HepG2 (cell line): ENCODE measurements at places on chromosomes 2 and 18.

DNA sequence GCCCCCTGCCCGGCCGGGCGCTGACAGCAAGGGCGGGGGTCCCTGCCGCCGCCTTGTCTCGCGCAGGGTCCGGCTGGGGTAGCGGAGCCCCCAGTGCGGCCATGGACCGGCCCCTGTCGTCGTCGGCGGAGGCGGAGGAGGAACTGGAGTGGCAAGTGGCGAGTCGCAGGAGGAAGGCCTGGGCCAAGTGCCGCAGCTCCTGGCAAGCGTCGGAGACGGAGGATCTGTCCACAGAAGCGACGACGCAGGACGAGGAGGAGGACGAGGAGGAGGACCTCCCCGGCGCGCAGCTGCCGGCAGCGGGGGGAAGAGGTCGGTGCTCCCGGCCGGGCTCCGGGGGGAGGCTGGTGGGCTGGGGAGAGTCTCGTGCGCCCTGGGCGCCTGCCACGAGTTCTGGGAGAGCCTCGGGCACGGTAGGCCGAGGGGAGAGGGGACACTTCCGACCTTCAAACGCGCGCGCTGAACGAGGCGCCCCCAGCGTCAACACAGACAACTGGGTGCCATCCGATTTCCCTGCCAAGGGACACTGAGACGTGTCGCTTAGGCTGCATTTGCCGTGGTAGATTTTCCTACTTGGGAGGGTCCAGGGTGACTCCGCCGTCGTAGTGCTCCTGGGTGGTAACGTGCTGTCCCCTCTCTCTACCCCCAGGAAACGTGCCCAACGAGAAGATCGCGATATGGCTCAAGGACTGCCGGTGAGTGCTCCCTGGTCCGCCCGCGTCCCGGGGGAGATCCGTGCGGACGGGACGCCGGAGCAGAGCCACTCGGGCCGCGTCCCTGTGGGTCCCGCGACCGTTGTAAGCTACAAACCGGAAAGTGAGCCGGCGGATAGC lies 652 bp downstream of the ITPRID2 start:
- peak; percentile 72 for DNase-seq

DNA sequence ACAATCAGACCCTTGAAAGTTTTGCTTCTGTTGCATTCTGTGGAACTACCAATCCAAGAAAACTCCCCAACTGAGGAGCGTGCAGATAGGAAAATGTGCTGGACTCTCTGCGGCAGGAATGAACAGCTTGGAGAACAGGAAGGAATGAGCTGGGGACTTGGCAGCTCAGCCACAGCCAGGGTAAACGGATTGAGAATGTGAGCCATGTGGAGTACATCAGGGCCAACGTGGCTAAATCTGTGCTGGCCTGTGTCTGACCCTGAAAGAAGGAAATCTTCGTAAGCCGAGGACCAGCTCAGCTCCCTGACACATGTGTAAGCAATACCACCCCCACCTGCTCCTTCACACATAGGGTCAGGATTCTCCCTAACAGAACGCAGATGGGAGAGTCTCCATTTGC lies 1023.7 kb downstream of the BCL11A start:
- DNase-seq: no peak

- DNase-seq: no peak
Observed at GRCh38 chr18:10563886-10564285, 38.1 kb downstream of the NAPG start.

DNA sequence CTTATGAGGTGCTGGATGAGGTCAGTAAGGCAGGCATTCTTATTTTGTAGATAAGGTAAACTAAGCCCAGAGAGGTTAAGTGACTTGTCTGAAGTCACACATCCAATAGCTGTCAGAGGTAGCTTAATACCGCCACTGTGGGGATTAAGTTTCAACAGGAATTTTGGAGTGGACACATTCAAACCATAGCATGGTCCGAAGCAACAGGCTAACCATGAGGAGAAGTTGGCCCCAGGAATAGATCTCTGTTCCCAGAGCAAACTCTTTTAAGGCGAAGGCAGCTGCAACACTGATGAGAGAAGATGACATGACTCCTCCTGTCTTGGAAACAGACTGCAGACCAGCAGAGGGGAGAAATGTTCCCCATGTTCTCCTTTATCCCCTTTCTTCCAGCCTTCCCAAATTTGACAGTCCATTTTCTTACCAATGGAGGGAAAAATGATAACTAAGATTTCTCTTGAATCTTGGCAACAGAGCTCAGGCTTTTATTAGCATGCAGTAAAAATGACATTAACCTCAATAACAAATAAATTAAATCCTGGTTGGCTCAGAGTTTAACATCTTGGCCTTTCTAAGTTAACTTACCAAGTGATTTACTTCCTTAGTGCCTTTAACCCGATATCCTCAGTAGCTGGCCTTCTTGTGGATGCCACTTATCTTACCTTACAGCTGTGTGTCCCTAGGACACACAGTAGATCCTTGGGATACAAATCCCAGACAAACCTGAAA lies 67.9 kb upstream of the STPG4 start:
- DNase-seq: no peak

- no peak for DNase-seq
Observed at GRCh38 chr2:19801367-19802080, 100.3 kb downstream of the TTC32 start.

- peak; percentile 75 for DNase-seq
Observed at GRCh38 chr18:23077493-23078256, 57.6 kb upstream of the CABLES1 start.

- DNase-seq: no peak
Observed at GRCh38 chr2:44547718-44548117, 186.0 kb downstream of the CAMKMT start.

DNA sequence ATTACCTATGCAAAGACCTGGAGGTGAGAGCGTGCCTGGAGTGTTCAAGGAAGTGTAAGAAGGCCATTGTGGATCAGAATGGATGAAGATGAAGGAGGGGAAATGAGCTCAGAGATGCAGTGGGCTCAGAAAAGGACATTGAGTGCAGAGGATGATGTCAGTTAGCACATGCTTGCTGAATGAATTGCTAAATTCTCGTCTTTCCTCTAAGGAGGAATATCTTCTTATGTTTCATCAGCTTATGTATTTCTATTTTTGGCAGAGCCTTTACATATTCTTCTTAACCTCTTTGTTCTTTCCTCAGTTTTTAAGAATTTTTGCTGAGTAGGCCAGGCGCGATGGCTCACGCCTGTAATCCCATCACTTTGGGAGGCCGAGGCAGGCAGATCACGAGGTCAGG lies 30.9 kb downstream of the FAM171B start:
- no peak for DNase-seq

GRCh38 chr18:6566338-6566911 lies 151.7 kb upstream of the L3MBTL4 start:
- DNase-seq: no peak
